ENCODE measurements at places on chromosomes 5 and 9.

DNA sequence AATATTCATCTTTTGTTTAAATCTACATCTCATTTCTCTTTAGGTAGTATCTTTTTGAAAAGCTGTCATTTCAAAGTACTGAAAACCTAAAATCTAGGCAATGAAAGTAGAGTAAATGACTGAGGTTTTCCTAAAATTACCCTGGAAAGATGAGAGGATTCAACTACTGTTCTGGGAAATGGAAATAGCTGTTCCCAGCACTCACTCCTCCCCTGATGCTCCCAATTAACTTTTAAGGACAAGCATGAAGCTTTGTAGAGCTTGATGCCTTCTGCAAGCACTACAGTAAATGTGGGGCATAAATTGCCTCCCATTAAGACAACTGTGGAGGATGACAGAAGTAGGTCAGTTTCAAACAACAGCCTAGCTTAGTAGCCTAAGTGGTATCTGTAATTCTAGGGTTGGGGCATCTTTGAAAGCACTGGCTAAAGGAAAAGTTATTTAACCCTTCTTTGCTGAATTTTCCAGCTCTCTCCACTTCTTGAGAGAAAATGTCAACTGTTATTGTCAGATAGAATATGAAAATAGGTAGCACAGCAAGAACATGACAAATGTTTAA, 100.2 kb upstream of the GNA14 start:
- no peak for DNase-seq

DNA sequence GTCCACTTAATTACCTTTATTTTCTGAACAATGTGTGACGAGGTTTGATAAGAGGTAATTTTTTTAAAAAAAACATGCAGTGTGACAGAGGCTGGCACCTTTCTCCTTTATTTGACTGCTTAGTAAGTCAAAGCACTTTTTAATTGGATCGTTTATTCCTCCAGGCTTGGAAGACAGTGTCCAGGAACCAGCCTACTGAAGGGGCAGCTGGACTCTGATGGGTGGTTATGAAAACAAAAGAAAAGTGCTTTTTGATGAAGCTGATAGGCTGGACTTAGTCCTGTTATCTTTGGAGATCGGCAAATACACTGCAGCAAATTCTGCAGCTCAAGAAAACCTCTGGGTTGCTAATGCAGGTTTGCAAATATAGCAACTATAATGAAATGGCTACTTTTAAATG, 141.7 kb downstream of the DCP2 start:
- no peak for DNase-seq

DNA sequence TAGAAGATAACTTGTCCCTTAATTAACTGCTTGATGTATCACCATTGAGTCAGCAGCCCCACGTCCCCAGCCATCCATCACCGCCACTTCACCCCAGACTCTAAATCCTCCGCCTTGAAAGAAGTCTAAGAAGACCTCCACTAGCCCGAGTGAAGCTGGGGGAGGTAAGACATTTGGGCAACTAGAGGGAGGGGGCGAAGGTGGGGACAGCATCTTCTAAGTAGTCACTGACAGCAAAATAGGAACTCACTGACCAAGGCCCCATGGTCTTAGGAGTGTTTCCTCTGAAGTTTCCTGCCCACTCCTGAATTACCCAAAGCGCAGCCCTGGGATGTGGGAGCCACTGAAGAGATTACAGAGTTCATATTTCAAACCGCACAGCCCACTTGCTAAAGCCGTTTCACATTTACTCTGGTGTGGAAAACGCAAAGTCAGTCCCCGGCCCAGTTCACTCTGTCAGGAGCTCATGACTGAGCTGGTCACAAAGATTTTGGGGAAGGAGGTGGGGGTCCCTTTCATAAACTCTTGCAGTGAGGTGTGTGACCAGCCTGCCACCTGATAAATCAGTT, 107.4 kb downstream of the LHFPL2 start:
- no peak for DNase-seq

GRCh38 chr5:107563959-107564544, 106.7 kb downstream of the EFNA5 start:
- no peak for DNase-seq

DNA sequence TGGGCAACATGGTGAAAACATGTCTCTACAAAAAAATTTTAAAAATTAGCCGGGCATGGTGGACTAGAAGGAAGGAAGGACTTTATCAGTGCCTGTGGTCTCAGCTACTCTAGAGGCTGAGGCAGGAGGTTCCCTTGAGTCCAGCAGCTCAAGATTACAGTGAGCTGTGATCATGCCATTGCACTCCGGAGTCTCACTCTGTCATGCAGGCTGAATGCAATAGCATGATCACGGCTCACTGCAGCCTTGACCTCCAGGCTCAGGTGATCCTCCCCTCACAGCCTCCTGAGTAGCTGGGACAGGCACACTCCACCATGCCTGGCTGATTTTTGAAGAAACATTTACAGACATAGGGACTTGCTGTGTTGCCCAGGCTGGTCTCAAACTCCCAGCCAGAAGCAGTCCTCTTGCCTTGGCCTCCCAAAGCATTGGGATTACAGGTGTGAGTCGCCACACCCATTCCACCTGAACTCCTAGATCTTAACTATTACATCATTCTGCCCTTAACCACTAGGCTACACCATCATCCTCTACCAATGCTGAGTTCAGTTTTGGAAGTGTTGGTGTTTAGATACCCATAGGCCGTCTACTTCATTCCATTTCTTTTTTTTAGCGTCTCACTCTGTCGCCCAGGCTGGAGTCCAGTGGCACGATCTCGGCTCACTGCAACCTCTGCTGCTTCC, 2.0 kb upstream of the URM1 start:
- DNase-seq: no peak

GRCh38 chr9:82764061-82764668, 298.8 kb downstream of the RASEF start:
- DNase-seq: no peak

DNA sequence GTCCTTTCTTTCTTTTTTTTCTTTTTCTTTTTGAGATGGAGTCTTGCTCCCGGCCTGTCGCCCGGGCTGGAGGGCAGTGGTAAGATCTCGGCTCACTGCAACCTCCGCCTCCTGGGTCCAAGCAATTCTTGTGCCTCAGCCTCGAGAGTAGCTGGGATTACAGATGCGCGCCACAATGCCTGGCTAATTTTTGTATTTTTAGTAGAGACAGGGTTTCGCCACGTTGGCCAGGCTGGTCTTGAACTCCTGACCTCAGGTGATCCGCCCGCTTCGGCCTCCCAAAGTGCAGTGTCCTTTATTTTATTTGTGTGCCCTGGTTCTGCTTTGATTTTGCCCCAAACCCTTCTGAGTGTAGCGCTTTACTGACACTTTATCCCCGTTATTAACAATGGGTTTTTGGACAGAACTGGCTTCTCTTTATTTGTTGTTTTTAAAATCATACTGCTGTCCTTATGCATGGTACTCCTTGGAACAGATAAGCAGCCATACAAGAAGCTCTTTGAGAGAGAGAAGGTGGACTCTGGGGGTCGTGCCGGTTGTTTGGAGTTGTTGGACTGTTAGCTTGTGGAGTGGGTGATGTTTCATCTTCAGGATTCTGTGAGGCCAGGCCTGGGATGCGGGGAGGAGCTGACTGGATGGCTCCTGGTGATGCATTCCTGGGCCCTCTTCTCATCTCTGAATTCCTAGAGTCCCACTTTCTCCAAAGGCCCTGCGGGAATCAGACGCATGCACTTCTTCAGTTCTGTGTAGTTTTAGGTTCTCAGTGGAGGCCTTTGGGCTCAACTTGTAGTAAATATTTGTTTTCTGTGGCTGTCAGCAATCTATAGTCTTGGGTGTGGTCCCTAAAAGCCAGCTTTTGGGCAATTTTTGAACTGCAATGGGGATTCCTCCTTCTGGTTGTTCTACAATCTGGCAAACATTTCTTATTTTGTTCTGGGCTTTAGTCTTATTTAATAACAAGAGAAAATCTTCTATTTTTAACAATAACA, 47.8 kb downstream of the PTTG1 start:
- DNase-seq: no peak

DNA sequence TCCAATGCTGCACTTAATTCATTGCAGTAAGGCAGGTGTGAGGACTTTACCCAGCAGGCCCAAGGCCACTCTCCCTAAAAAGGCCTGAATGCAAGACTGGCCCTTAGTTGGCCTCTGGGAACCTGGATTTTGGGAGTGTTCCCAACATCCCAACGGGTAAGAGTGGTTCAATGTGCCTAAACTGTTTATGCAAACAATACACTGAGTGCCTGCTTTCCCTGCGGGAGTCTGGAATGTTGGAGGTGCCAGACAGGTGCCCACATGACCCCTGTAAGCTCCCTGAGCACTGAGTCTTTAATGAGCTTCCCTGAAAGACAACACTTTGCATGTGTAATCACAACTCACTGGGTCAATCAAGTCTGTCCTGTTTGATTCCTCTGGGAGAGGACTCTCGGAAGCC, 37.4 kb downstream of the NSUN2 start:
- DNase-seq: no peak

DNA sequence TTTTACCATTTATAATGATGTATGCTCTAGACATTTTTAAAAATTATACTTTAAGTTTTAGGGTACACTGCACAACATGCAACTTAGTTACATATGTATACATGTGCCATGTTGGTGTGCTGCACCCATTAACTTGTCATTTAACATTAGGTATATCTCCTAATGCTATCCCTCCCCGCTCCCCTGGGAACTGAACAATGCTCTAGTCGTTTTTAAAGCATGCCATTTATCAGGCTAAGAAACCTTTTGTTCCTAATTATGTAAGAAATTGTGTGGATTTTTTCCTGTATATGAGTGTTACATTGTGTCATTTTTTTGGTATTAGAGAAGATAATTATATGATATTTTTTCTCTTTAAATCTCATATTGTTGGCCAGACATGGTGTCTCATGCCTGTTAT, 72.8 kb upstream of the SGCD start:
- no peak for DNase-seq

All from activated naive CD4-positive, alpha-beta T cell (primary cell).